ENCODE measurements at places on chromosomes 2 and 18. TPM values are rescaled to one million over a fixed set of nuclear protein-coding genes. Genes with fewer than 3 reads are reported as not detected.

GRCh38 chr2:136433261-136433660 is 315.3 kb upstream of the CXCR4 start:
- DNase-seq = no peak

The BUB1 gene
- 0.76 TPM for total RNA-seq

The OTOF gene
- total RNA-seq = not detected

DNA sequence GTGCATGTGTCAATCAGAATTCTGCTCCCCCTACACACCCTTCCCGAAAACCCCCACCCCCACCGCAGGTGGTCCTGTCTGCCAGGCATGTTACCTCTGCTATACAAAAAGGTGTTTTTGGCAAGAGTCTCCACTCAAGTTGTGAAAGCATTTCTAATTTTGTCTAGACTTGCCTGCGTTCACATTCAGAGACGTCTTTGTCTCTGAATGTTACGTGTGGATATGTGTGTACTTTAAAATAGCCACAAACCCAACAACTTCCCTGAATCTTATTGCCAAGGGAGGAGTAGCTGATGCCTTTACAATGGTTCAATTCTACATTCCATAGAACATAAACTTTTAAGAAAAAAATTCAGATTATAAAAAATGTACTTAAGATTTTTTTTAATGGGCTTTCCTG is 66.6 kb downstream of the ITGA4 start:
- DNase-seq = no peak

DNA sequence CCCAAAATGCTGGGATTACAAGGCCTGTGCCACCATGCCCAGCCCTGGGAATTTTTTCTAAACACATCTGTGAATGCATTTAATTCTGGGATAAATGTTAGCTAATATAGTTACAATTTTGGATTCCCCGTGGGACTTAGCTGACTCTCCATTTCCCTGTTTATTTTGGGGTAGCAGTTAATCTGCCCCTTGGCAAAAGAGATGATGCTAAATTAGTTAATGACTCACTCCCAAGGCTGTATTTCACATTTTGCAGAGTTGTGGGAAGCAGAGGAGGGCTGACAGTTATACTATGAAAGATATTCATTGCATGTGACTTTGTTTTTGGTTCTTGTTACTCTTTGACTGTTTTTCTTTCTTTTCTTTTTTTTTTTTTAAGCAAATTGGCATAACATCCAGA is 3.2 kb downstream of the MTHFD2 start:
- DNase-seq = no peak

The INHBB gene
- total RNA-seq = 3.9 TPM
